ENCODE measurements at places on chromosomes 7 and 10.

GRCh38 chr10:81871558-81871957 lies 3.4 kb upstream of the NRG3 start:
- DNase-seq = no peak

- DNase-seq = peak; percentile 58
Measured at GRCh38 chr7:28473571-28474281, 61.4 kb downstream of the CREB5 start.

- no peak for DNase-seq
Measured at GRCh38 chr7:107446531-107446930, 23.3 kb upstream of the GPR22 start.

GRCh38 chr7:77619314-77619713 lies 76.9 kb upstream of the RSBN1L start:
- DNase-seq = no peak

- DNase-seq = no peak
Measured at GRCh38 chr7:24427048-24427447, 143.1 kb downstream of the NPY start.

GRCh38 chr7:116354546-116355423 lies 144.4 kb downstream of the TES start:
- DNase-seq = peak; percentile 87

GRCh38 chr7:75925717-75926435 lies 10.9 kb downstream of the POR start:
- no peak for DNase-seq

DNA sequence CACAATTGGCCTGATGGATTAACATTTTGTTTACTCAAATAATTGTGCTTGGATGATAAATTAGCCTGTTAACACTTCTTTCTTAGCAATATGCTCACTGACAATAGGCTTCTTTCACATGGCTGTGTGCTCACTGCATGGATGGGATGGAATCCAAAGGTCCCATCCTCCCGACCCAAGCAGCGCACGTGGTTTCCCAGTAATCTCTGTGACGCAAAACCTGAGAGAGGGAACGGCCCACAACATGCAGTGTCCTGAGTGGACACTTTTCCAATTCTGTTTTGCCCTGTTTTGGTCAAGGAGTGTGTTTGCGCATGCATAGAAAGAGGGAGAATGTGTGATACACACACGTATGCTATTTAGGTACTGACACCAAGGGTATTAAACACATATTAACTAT lies 42.1 kb upstream of the RASGEF1A start:
- no peak for DNase-seq

- no peak for DNase-seq
Measured at GRCh38 chr10:35340975-35341374, 4.7 kb downstream of the CCNY start.

DNA sequence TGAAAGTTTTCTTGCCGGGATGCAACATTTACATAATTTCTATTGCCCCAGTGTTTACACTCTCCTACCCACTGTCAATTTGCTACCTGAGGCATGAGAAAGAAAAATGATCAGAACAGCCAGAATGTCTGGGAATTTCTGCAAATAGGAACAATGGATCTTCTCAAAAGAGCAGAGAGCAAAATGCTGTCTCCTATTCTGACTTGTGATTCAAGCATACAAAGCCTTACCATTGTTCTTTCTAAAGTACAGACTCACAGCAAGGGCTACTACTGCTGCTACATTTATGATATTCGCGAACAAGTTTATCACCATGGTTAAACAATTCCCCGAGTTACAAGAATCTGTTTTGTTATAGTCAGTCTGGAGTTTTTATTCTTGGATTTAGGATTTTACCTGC lies 329.9 kb upstream of the CELF2 start:
- no peak for DNase-seq

GRCh38 chr10:34889004-34889869 lies 74.1 kb upstream of the PARD3 start:
- DNase-seq = no peak

DNA sequence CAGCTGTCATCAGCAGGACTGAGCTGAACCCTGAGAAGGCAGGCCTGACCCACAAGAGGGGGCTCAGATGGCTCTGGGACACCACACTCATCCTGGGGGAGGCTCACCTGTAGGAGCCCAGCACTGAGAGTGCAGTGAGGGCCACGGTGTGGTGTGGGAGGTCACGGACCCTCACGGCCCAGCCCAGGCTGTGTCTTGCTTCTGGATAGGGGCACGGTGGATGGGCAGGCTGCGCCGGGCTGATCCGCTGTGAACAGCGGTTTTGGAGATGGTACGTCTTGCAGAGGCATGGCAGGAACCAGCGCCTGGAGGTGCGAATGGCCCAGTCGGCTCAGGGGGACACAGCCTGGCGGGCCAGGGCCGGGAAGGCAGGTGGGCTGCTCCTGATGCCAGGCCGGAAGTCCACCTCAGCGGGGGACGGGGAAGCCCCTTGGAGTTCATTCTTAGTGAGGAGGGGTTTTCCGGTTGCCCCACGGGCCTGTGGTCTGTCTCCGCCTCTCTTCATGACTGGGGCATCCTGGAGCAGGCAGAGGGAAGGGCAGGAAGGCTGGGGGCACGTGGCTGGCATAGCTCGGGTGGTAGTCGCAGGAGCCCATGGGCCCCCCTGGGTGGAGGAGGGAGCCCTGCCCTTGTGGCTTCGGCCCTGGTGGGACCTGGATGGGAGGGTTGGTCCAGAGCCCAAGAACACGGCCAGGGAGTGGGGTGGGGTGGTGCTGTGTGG lies 112.5 kb downstream of the UNCX start:
- DNase-seq = no peak

DNA sequence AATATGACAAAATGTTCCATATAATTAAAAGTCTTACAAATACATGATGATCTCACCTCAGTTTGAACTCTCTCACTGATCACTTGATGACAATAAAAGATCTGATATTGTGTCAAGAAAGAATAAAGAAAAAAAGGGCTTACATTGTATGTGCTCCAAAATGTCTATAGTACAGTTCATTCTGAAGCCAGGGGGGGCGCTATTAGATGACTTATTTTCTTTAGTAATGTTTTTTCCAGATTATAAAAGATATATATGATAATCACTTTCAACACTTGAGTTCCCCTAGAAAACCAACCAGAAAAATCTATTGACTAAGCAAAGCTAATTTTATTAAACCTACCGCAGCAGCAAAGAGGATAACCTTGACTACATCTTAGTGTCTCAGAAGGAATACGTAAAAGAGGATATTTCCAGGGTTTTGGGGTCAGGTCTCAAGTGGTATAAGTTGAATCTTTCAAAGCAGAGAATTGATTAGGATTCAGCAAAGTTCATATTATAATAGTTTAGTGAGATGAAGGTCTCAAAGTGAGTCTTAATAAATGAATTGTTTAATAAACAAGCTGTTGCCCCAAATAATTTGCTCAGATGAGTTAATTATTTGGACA lies 55.8 kb downstream of the PTN start:
- no peak for DNase-seq

- no peak for DNase-seq
Measured at GRCh38 chr7:57423768-57424167, 26.2 kb upstream of the ZNF716 start.

DNA sequence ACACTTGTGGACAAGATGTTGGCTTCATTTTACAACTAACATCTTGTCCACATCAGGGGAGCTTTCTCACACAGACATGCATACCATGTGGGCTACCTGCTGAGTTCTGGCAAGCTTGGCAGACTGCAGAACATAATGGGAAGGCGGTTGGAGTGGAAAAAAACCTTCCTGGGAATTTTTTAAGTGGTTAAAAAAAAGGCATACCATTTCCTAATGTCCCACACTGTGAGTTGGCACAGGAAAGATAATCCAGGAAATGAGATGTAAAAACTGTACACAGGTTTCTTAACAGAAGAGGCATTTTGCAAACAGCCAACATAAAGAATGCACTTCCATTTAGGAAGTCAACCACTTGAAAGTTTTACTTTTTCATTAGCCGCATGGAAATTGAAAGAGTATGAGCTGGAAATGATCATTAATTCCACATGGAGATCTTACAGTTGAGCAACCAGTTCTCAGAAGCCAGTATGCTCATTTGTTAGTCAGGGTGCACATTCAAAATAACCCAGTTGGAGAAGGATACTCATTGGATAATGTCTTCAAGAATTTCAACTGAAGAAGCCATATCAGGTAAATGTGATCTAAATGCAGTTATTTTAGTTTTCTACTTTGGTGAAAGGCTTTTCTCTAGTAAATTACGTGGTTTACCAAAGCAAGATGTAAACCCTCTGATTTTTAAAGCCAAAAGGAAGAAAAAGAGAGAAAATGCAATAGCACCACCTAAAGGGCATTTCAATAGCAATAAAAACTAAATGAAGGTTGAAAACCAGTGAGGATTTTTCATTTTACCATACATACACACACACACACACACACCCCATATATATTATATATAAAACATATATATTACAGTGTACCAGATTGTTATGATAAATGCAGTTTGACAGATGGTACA lies 194.0 kb downstream of the TAX1BP1 start:
- DNase-seq = no peak

GRCh38 chr7:140724706-140725105 lies 28.2 kb downstream of the NDUFB2 start:
- DNase-seq = no peak

DNA sequence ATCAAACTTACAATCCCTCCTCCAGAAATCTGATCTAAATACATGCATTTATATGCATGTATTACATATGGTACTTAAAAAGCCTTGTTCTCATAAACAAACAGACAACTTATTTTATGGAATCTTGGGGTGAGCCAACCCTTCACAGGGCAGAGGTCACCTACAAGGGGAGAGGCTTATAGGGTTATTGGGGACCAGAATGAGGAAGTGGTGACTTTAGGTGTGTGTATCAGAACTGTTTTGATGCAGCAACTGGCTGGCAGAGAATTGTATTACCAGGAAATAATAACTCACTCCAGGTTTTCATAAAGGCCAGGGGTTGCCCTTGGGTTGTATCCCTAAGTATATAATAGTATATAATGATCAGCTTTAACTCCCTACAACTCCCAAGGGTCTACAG lies 91.1 kb downstream of the SVIL start:
- no peak for DNase-seq

DNA sequence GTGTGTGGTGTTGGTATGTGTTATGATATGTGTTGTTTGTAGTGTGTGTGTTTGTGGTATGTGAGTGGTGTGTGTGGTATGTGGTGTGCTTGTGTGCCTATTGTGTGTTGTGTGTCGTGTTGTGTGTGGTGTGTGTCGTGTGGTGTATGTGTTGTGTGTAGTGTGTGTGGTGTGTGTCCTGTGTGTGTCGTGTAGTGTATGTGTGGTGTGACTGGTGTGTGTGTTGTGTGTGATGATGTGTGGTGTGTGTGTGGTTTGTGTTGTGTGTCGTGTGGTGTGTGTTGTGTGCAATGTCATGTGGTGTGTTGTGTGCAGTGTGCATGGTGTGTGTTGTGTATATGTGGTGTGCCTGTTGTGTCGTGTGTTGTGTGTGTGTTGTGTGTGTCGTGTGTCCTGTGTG lies 144.6 kb downstream of the DNAJB6 start:
- DNase-seq = no peak

- DNase-seq = no peak
Measured at GRCh38 chr7:80480566-80480965, 31.3 kb downstream of the GNAT3 start.

GRCh38 chr7:14377646-14378266 lies 388.3 kb upstream of the ETV1 start:
- no peak for DNase-seq

GRCh38 chr7:138247568-138248333 lies 171.5 kb downstream of the AKR1D1 start:
- DNase-seq = no peak

- DNase-seq = no peak
Measured at GRCh38 chr7:134723892-134724291, 55.5 kb upstream of the CALD1 start.

- peak; percentile 72 for DNase-seq
Measured at GRCh38 chr10:3782451-3783315, 2.3 kb downstream of the KLF6 start.

- DNase-seq = peak; percentile 73
Measured at GRCh38 chr10:132396494-132397035, 435 bp upstream of the PWWP2B start.

- DNase-seq = peak; percentile 84
Measured at GRCh38 chr10:96130326-96130995, 364 bp downstream of the ZNF518A start.

- DNase-seq = no peak
Measured at GRCh38 chr7:2307690-2308107, 6.5 kb downstream of the SNX8 start.

GRCh38 chr7:18508443-18509427 lies 13.2 kb downstream of the HDAC9 start:
- no peak for DNase-seq

DNA sequence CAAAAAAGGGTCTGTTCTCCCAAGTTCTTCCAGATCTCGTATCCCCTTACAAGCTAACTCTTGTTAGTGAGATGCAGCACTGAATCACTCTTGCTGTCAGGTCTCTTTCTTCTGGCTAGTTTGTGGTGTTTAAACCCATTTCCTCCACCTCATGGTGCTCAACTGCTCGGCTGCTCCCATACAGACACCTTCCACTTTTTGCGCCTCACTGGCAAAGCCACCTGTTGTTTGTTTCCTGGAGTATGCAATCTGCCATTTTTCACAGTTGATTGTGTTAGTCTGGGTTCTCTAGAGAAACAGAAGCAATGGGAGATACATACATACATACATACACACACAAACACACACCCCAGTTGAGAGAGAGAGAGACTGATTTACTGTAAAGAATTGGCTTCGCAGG lies 124.4 kb upstream of the SP8 start:
- no peak for DNase-seq

- no peak for DNase-seq
Measured at GRCh38 chr10:47287805-47288204, 12.2 kb upstream of the GDF10 start.

GRCh38 chr10:87670586-87670985 lies 10.9 kb downstream of the PAPSS2 start:
- DNase-seq = no peak

DNA sequence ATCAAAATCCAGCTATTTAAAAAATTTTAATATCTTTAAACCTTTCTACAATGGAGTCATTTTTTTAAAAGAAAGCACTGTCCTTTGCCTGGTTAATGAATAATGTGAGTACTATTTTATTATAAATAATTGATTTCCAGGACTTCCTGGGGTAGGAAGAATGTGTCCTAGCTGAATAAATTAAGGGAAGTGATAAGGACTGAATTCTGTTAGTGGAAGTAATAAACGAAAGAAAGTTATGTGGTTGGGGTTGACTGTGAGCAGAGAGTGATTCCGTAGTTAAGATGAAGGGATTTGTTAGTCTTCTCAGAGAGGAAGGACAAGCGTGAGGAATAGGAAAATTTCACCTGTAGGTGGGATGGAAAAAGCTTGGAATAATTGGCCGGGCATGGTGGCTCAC lies 59.1 kb downstream of the AHCYL2 start:
- DNase-seq = no peak

GRCh38 chr10:114773197-114773532 lies 48.4 kb upstream of the FHIP2A start:
- no peak for DNase-seq

DNA sequence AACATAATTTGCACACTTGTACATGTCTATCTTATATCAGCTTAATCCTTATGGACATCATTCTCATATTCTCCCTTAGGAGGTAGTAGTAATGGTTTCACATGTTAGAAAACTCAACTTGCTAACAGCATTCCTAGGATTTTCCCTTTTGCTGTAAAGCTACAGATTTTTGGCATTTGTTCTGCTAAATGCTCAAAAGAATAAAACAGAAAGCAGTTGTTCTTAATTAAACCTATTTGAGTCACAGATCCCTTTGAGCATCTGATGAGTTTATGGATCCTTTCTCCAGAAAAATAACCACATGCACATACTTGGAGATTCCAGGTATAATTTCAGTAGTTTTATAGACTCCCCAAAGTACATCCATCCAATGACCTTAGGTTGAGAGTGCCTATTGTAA lies 122.9 kb upstream of the BET1 start:
- DNase-seq = no peak

GRCh38 chr7:22346383-22347107 lies 10.4 kb downstream of the RAPGEF5 start:
- no peak for DNase-seq
